ENCODE measurements at places on chromosomes 5 and 9.

DNA sequence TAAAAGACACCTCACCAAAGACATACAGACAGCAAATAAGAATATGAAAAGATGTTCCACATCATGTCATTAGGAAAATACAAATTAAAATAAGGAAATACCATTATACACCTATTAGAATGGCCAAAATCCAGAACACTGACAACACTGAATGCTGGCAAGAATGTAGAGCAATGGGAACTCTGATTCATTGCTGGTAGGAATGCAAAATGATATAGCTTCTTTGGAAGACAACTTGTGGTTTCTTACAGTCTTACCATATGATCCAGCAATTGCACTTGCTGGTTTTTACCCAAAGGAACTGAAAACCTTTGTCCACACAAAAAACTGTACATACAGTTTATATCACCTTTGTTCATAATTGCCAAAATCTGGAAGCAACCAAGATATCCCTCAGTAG is 6.5 kb downstream of the TMEM161B start:
- no peak for DNase-seq

DNA sequence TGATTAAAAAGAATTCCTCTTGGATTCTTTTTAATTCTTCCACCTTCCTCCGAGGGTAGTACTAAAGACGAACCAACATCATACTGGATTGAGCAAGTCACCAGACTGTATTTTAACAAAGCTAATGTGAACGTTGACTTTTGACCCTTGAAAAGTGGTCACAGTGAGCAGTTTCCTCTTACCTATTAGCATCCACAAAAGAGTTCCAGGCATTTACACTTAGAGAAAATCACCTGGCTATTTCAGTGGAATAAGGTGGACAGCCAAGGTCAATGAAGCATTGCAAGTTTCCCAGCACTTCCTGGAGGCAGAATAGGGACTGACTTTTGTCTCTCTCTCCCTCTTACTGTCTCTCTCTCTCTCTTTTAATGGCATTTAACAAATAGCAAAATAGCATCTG is 145.1 kb upstream of the DAB2 start:
- DNase-seq, result no peak

DNA sequence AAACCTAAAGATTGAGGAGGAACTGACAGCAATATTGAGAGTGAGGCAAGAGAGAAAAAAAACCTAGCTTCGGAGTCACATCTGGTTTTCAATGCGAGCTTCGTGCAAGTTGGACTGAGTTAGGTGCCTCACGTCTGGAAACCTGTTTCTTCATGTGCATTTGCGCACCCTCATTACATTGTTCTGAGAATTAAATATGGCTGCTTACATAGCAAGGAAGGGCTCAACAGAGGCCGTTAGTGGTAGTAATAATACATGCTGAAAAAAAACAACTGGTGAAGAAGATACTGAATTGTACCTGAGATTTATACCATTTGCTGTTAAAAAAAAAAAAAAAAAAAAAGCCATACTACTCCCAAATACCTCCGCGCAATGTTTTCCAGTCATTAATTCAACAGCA is 18.6 kb downstream of the DNAJA1 start:
- DNase-seq, result no peak

- DNase-seq, result no peak
Measured at GRCh38 chr5:83387041-83387440, 84.5 kb upstream of the VCAN start.

GRCh38 chr5:15752663-15753285 is 252.8 kb downstream of the FBXL7 start:
- DNase-seq, result no peak

DNA sequence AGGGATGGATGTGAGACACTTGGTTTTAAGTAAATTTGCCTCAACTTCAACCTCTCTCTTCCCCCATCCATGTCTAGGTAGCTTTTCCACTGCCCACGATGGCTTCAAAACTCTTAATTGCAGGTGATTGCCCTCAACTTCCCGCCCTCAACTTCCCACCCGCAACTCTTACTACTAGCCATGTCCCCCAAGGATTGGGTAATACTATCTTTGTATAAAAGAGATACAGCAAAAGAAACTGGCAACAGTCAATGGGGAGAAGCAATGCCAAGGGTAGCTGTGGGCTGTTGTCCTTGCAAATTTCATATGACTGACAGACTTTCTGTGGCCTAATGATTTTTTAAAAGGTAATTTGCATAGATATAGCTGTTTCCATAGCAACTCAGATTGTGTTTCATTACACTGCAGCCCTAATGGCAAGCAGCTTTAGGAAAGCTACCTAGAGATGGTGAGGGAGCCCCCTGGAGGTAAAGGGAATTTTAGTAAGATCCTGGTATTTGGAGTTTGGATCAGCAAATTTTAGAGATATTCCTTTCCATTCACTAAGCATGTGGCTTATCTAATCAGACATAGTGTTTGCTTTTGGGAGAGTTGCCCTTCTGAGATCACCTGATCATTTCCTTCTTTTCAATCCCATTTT is 421.5 kb upstream of the DAP start:
- no peak for DNase-seq

All from activated CD8-positive, alpha-beta T cell treated with anti-CD3 and anti-CD28 coated beads, Interleukin-2, amount 10 ng/mL, durations not matched to agents 7 days and 5 days (primary cell).